ENCODE measurements at places on chromosomes 7 and 10.
A peak's percentile ranks its signal among the peaks of the same experiment; 100 is the strongest.

GRCh38 chr7:33062023-33062781, at the start of gene NT5C3A:
TSS of gene NT5C3A (minus strand) at chr7:33062776. CDS start at chr7:33062705, 71 bp downstream.
- DNase-seq = no peak

- DNase-seq = no peak
Observed at GRCh38 chr7:124452186-124452585, 313.4 kb downstream of the GPR37 start.

DNA sequence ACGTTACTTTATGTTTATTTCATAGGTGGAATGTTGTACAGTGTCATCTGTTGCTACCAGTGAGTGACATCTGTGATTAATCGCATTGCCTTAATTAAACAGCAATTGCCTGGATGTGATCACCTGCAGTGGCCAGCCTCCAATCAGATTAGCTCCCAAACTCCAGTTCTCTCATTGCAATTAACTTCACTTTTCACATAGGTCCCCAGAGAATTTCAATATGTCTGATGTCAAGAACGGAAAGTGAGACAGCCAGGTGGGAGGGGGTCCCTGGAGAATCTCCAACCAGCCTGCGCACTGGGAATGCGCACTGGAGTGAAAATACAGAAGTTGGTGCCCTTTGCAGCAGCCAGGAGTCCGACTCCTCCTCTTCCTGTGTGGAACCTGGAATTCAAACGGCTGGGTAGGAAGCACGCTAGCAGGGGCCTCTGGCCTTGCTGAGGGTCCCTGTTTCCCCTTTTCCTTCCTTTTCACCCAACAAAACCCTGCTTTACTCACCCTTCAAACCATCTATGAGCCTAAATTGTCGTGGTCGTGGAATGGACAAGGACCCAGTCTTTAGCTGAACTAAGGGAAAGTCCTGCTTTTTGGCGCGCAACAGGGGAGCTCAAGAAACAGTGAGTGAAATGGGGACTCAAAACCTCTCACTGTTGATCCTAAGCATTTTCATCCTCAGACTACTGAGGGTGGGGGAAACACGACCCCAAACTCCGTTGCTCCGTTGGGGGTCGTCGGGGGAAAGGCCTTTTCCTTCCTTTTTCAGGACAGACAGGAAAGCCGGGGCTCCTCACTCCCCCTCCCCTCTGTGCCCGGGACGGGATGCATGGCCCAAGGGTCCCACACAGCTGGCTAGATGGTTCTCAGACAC, 1355.5 kb upstream of the LRRTM3 start:
- DNase-seq = peak; percentile 76

- DNase-seq = no peak
Observed at GRCh38 chr10:75295868-75296441, 60.2 kb upstream of the COMTD1 start.

GRCh38 chr7:44215531-44215930, 14.8 kb downstream of the YKT6 start:
- DNase-seq = no peak

DNA sequence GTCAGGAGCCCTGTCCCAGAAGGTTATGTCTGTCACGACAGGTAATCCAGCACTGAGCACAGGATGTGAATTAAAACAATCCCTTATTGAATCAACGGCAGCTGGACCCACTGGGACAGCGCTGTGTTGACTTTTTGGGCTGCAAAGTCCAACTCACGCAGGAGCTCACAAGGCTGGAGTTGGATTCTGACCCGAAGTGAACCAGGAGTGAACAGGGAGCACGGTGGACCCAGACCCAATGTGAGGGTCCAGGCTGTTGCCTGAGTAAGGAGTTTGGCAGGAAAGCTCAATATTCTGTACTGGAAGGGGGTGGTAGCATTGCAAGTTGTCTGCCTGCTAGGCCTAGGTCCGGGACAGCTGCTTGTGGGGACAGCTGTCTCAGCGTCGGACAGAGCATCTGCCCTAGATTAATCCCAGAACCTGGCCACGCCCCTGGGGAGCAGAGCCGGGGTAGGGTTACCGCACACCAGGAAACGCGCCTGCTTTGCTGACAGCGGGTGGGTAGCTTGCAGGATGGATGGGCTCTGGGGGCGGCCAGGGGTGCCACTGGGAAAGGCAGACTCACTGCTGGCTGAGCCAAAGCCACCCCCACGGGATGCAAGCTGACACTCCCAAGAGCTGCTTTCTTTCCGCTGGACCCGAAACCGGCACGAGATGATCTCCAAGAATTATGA, 24.0 kb downstream of the COL26A1 start:
- DNase-seq = peak; percentile 85

- no peak for DNase-seq
Observed at GRCh38 chr7:82015751-82016150, 245.9 kb upstream of the HGF start.

DNA sequence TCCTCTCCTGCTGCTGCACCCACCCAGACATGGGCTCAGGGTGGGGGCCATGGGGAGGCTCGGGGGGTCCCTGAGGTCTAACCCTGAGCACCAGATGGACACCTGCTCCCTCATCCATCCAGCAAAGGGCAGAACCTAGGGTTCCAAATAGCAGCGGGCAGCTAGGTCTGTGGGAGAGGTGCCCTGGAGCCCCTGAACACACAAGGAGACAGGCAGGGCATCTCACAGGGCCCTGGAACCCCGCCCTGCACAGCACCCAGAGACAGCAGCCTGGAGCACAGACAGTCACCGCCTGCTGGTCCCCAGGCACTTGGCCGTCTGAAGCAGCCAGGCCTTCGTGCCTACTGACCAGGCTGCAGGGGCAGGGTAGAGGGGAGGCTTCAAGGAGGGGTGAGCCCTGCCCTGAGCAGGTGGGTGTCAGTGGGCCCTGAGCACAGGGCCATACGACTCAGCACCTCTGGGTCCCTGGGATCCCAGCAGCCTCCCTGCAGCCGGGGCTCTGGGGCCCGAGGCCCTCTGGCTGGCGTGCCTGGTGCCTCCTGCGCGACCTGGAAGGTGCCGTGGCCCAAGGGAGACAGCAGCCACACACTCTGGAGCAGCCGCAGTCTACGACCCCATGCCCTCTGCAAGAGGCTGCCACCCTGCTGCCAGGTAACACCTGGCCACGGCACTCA, 38.3 kb downstream of the GET4 start:
- no peak for DNase-seq

DNA sequence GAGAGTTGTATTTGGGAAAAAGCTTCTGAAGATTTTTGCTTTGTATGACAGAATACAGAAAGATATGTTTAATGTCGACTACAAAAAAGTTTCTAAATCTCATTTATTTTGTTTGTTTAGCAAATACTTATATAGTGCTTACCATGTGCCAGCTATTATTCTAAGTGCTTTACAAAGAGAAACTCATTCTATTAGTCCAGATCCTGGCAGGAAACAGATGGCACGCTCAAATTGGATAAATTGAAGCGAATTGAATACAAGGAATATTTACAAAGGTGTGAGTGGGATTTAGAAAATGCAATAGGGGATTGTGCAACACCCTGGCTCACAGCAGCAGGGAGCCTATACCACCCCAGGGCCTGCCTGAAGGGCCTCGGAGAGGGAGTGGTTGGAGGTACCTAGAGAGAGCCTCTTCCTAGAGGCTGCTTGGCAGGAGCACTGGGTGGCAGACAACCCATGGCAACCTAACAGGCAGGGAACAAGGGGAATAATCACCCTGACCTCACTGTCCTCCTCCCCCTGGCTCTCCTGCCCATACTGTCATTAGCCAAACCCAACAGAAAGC, 27.6 kb upstream of the FAM204A start:
- DNase-seq = peak; percentile 0

DNA sequence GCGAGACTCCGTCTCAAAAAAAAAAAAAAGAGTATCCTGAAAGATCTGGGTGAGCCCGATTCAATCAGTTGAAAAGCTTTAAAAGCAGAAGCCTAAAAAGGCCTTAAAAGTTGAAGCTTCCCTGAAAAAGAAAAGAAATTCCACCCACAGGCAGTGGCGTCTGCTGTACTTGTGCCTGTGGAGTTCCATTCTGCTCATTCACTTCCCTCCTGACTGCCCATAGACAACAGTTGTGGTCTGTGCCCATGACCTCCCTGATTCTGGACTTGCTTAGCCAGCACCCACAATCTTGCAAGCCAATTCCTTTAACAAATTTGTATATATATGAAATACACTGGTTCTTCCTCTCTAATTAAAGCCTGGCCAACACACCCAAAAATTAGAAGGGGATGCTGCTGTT, 141.7 kb downstream of the DLG5 start:
- no peak for DNase-seq

Measured in NCI-H524 treated with DMSO at 0.1 percent for 48 hours (cell line).